ENCODE measurements at places on chromosomes 6 and 20. TPM values are rescaled to one million over a fixed set of nuclear protein-coding genes. Genes with fewer than 3 reads are reported as not detected.

The TNFRSF21 gene
- 35.2 TPM for total RNA-seq

The NKAIN4 gene
- total RNA-seq = 213 TPM

The MUC22 gene
- total RNA-seq = not detected

The CST7 gene
- not detected for total RNA-seq

The SLC26A8 gene
- total RNA-seq = not detected

The MEI4 gene
- total RNA-seq = not detected

The RCAN2 gene
- total RNA-seq = 0.89 TPM

The MLIP gene
- 0.25 TPM for total RNA-seq

The SAMD3 gene
- total RNA-seq = 0.25 TPM

The ADAM33 gene
- 0.33 TPM for total RNA-seq

The EDN3 gene
- total RNA-seq = not detected

The SLC2A10 gene
- total RNA-seq = 18.4 TPM

The C20orf96 gene
- 2.3 TPM for total RNA-seq

The GPSM3 gene
- 7.8 TPM for total RNA-seq

The SCRT2 gene
- not detected for total RNA-seq

The IYD gene
- not detected for total RNA-seq

The OLIG3 gene
- total RNA-seq = not detected

The EYS gene
- total RNA-seq = not detected

The TNXB gene
- 0.51 TPM for total RNA-seq

The TMEM181 gene
- total RNA-seq = 12.4 TPM

The SLC24A3 gene
- 0.76 TPM for total RNA-seq

The FOXP4 gene
- 21.2 TPM for total RNA-seq

The DSE gene
- total RNA-seq = 20.9 TPM

The SLC17A2 gene
- total RNA-seq = not detected

The MEP1A gene
- not detected for total RNA-seq

The SLC17A1 gene
- total RNA-seq = 0.25 TPM

The DEFB125 gene
- total RNA-seq = not detected

The MOXD1 gene
- 115 TPM for total RNA-seq

The TUBB1 gene
- not detected for total RNA-seq

The LIN28B gene
- total RNA-seq = not detected

The CTCFL gene
- under 0.01 TPM for total RNA-seq

The CCDC170 gene
- 0.33 TPM for total RNA-seq

The RBBP9 gene
- 12.4 TPM for total RNA-seq

The TAAR2 gene
- total RNA-seq = not detected

The SMIM29 gene
- 39.3 TPM for total RNA-seq

The SAMD5 gene
- 1.5 TPM for total RNA-seq

The CYP24A1 gene
- not detected for total RNA-seq

The MMP24 gene
- 63.9 TPM for total RNA-seq

The CYP21A2 gene
- 0.25 TPM for total RNA-seq

The MUCL3 gene
- not detected for total RNA-seq

The PROKR2 gene
- total RNA-seq = not detected

The MCCD1 gene
- total RNA-seq = not detected

The NOX3 gene
- total RNA-seq = not detected

The DOK5 gene
- total RNA-seq = 1.3 TPM

The PRND gene
- total RNA-seq = not detected

The VGLL2 gene
- 0.13 TPM for total RNA-seq

The PI3 gene
- total RNA-seq = not detected

The THEMIS gene
- total RNA-seq = not detected

The SIRPA gene
- 67.2 TPM for total RNA-seq

The SPAG4 gene
- 13.8 TPM for total RNA-seq

The LZTS3 gene
- total RNA-seq = 7.0 TPM

The REV3L gene
- total RNA-seq = 10.1 TPM

The ARHGAP40 gene
- 1.5 TPM for total RNA-seq

The LBP gene
- total RNA-seq = not detected

Data from mesangial cell (primary cell).